ENCODE measurements at places on chromosomes 1 and 21. TPM values are rescaled to one million over a fixed set of nuclear protein-coding genes. Genes with fewer than 3 reads are reported as not detected.

DNA sequence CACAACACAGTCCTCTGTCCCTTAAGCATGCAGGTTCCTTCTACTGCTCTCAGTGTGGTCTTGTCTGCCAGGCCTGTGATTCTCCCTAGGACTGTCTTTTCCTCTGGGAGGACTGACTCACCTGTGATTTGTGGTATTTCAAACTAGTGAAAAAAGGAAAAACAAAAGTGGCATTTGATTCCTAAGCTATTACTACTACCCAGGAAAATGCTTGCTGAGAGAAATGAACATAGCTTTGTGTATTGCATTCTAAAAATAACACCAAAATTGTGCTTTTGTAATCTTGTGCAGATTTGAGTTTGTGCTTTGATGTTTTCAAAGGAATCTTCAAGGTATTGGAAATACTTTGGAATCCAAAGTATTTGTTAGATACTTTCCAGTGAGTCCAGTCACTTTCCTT, 57.0 kb downstream of the GPR161 start:
- no peak for DNase-seq

DNA sequence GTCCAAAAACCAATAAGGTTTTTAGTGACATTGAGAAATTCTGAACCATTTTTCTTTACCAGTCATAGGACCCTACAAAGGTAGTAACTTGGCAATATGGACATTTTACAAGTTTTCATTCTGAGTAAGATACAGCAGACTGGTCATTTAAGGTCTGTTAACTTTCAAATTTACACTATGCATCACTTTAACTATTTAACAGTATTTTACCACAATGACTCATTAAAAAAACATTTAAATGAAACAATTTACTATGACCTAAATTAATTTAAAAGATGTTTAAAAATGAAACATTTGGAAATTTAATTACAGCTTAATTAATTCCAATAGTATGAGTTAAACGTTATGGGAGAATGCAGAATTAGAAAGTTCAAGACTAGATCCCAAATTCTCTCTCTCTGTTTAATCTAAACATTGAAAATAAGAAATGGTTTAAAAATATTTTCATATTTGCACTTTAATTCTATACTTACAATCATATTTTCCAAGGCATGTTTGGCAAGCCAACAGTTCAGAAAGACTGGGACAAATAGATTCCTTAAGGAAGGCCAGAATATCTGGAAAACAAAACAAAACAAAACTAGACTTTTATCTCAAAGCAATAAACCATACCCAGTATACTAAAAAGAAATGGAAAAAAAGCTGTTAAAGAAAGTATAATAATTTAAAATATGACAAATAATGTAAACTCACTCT, 140.9 kb downstream of the KCNT2 start:
- no peak for DNase-seq

DNA sequence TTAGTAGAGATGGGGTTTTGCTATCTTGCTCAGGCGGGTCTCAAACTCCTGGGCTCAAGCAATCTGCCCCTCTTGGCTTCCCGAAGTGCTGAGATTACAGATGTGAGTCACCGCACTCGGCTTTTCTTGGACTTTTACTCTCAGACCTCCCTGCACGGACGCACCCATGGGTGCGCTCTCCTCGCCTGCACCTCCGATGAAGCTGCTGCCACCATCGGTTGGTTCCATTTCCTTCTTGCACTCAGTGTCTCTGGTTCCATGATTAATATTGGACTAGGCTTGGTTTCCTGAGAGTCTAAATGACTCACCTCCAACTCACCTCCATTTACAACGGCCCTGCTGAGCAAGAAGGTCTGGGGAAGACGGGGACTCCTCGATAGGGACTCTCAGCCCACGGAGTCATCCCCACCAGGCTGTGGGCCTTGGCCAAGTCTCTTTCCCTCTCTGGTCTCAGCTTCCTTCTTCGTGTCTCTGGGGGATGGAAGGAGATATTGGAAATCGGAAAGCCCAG, 6.7 kb upstream of the TNFRSF8 start:
- DNase-seq: no peak

GRCh38 chr1:1364266-1364665, 5.9 kb upstream of the MXRA8 start:
- DNase-seq: no peak

GRCh38 chr1:44531785-44532566, 126.9 kb downstream of the RNF220 start:
- DNase-seq: no peak

GRCh38 chr1:54867717-54868057, 19.3 kb downstream of the DHCR24 start:
- peak; percentile 40 for DNase-seq

DNA sequence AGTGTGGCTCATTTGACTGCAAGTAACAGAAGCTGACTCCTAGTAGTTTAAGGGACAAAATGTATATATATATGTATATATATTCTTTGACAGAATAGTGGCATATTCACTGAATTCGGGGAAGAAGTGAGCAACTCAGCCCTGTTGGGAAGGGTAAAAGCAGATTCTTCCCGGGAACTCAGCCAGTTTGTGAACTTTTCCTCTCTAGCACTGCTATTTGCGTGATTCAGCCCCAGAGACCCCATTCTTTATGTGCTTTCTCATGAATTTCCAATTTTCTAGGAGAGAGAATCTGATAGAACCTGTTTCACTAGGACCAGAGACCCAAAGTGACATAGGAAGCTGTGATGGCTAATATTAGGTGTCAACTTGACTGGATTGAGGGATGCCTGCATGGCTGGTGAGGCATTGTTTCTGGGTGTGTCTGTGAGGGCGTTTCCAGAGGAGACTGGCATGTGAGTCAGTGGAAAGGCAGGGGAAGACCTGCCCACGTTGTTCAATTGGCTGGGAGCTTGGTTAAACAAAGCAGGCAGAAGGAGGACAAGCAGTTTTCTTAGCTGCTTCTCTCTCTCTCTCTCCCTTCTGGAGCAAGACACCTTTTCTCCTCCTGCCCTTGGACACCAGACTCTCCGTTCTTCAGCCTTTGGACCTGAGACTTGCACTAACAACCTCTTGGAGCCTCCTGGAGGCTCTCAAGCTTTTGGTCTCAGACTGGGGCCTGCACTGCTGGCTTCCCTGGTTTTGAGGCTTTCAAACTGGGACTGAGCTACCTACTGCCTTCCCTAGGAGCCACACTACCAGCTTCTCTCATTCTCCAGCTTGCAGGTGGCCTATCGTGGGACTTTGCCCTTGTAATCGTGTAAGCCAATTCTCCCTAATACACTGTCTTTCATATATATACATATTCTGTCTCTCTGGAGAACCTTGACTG, 93.4 kb upstream of the KCNK1 start:
- DNase-seq: no peak

DNA sequence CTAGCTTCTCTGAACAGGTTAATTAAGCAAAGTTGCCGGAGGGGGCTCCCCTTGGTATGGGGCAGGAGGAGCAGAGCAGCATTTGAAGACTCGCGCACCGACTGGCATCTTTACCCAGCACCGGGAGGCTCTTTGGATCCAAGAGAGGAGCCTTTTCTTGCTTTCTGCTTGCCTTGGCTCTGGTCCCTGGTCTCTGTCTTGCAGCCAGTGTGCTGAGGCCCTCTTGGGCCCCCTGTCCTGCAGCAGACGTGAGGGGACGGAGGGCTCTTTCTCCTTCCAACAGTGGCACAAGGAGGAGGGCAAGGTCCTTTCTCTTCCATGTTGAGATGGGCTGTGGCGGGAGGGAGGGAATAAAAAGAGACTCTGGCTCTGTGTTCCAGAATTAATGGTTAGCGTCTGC, 45.6 kb downstream of the ZBTB18 start:
- DNase-seq: no peak

DNA sequence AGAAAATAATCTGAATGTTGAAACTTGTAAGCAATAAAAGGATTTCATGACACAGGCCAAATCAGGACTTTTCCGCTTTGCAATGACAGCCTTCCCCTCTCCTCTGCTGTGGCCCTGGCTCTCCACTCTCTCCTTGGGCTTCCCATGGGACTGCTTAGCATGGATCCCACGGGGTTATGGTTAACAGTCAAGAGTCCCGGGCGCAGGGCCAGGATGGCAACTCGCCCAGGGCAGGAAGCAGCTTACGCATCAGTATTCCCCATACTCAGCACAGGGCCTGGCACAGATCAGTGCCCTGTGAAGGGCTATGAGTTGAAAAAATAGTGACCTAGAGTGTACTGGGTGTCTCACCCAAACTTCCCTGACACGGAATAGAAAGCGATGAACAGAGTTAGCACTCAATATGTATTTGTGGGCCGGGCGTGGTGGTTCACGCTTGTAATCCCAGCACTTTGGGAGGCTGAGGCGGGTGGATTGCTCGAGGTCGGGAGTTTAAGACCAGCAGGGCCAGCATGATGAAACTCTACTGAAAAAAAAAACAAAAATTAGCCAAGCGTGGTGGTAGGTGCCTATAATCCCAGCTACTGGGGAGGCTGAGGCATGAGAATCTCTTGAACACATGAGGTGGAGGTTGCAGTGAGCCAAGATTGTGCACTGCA, 29.1 kb upstream of the GRHL3 start:
- peak; percentile 92 for DNase-seq

DNA sequence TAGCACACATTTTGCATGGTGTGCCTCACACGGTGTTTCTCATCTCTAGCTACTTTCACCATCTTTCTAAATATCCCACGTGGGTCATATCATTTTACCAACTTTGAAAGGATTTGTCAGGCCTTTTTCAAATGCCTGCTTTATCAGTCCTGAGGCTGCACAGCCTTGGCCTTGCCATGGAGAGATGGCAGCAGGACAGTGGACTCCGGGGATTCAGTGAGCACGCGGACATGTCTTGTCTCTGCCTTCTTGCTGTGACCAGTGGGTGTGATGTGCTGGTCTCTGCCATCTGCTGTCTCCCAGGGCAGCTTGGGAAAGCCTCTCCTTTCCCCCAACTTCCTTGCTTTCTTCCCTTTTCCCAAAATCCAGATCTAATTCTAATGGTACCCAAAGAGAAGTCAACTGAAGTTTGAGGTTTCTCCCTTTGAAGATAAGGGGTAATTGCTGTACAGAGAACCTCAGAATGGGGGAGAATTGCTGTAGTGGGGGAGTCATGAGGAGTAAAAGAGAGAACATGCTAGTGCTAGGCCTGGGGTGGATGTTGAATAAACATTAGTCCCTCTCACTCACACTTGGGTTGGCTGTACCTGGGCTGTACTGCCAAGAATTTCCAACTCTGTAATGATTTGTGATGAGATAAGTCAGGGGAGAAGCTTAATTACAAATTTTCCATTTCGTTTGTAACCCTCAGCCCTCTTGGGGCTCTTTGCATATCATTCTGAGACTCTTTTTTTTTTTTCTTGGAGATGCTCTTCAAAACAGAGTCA, 99.5 kb downstream of the GALNT2 start:
- no peak for DNase-seq

The ATP1A2 gene
- total RNA-seq: 5.6 TPM

The RCSD1 gene
- 14.8 TPM for total RNA-seq

The OR2T4 gene
- not detected for total RNA-seq

The PDE9A gene
- total RNA-seq: 15.3 TPM

The HHAT gene
- total RNA-seq: 4.3 TPM

The CHIA gene
- 6.3 TPM for total RNA-seq

The TCEANC2 gene
- 4.7 TPM for total RNA-seq
